ENCODE measurements at places on chromosomes 3 and 15.

DNA sequence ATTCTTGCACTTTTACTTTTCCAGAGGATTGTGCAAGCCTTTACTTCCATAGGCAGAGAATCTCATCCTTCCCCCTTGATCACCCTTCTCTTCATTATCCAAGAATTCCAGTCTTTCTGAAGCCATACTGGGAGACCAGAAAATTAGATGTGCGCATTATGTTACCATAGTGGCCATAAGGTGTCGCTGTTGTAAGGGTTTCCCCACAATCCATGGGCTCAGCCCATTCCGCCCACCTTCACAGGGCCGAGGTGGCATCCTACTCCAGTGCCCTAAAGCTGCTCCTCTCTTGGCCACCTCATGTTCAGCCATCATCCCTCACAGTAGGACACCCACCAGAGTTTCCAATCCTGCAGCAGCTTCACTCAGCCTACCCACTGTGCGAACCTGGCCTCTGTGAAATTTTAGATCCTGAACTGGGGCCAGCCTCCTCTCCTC, 35.0 kb downstream of the CTSH start:
- peak; percentile 47 for DNase-seq

GRCh38 chr3:153372326-153372725, 210.3 kb downstream of the RAP2B start:
- no peak for DNase-seq

GRCh38 chr3:195820186-195820585, 8.5 kb upstream of the MUC4 start:
- no peak for DNase-seq

DNA sequence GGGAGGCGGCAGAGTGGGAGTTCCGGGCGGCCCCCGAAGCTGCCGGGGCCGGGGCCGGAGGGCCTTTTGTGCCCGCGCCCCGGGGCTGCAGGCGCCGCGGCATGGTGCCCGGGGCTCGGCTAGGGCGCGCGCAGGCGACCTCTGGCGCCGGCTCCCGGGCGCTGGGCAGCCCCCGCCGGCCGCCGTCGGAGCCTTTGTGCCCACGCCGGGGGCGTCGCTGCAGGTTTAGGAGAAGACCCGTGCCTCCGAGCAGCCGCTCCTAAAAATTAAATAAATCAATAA, 299 bp downstream of the PAQR9 start:
- no peak for DNase-seq

DNA sequence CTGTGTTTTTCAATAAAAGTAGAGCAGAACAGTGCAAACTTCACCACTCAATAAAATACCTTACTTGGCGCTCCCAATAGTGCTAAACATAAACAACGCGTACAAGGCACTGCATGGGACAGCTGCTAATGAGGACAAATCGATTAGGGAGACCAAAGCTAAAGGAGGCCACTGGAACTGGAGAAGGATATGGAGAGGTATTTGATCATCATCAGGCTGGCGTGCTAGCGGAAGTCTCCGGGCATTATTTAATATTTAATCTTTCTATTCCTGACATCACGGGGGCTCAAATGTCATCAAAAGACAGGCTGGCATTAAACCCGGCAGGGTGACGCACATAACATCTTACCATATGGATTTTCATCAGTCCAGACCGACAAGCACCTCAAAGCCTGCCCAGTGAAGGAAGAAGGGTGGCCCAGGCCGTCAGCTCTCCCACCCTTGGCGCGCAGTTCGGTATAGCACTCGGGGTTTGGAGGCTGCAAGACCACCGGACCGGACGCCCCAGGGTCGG, 604 bp downstream of the CCPG1 start:
- DNase-seq = no peak

DNA sequence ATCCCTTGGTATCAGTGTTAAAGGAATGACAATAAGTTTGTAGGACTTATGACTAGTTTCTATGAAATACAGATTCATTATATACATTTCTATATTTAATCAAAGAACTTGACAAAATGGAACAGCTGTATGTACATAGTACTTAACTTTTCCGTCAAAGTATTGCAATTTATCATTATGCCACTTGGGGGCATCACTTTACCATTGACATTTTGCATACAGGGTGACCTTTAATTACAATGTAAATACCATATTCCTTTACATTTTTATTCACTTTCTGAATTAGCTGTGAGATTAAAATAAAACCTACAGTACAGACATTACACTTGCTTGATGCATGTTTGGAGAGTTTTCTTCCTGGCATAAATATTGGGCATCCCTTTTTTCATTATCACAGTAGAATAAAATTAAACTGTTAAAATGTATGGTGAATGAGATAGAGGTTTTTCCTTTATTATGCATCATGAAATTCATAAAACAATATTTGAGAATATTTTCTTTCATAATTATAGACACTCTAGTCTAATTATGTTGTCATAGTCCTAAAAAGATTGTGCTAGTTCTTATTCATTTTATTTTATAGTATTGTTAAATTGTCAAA, 6.9 kb downstream of the NEK11 start:
- DNase-seq = peak; percentile 25

- no peak for DNase-seq
Measured at GRCh38 chr3:8200996-8201395, 300.6 kb upstream of the LMCD1 start.

GRCh38 chr3:129182390-129183185, 1.1 kb downstream of the CNBP start:
- DNase-seq = peak; percentile 54

DNA sequence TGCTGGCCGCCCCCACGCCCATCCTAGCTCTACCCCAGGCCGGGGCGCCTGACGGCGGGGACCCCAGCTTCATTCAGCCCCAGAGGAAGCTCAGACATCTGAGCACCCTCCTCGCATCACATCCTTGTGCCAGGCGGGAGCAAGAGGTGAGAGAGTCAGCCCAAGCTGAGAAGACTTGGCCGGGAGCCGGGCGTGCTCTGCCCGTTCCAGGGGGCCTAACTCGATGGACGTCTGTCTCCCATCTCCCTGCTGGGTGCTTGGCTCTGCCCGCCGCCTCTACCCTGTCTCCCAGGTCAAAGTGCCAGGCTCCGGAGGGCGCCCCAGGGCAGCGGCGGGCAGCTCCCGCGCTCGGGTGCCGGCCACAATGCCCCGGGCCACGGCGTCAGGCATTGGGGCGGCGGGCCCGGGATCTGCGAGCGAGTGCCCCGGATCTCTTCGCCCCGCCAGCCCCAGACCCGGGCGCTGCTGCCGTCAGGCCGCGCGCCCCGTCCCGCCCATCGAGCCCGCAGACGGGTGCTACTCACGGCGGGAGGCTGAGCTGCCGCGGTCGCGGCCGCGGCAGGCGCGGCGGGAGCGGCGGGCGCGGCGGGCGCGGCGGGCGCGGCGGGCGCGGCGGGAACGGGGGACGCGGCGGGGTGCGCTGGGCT, 388 bp downstream of the DAPK2 start:
- DNase-seq = no peak

DNA sequence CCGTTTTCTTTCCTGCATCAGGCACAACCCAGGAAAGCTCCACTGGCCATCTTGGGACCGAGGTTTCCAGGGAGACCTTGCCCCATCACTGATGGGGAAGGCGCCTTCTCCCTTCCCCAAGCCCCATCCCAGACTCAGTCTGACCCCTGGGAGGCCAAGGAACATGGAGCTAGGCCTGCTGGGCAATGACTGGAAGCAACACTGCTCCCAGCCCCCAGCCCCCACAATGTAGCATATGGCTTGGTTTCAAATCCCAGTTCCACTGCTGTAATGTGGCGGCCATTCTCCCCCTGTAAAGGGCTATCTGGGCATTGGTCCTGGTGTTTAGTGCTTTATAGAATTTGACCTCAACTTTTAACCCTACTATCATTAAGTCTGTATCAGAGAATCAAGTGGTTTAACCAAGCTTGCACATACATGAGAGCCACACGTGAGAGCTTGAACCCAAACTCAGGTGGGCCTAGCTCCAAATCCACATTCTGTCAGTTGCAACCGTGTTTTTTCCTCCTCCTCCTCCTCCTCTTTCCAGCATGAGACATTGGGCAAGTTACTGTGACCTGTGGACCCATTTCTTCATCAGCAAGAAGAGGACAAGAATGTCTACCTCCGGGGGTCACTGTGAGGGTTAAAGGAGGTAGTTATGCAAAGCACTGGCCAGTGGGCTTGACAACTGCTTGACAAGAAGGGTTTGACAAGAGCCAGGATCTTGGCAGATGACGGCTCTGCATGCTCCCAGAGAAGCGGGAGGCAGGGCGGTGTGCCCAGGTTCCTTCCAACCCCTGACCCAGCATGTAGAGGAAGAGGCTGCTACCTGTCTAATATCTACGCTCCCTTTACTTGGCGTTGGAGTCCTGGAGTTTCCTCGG, 37.4 kb downstream of the KLHL25 start:
- DNase-seq = no peak

- peak; percentile 53 for DNase-seq
Measured at GRCh38 chr15:85706779-85707518, 87.8 kb downstream of the KLHL25 start.

- DNase-seq = no peak
Measured at GRCh38 chr3:150741497-150742140, 21.4 kb downstream of the SIAH2 start.

- DNase-seq = no peak
Measured at GRCh38 chr3:189278221-189278620, 106.5 kb downstream of the TPRG1 start.

DNA sequence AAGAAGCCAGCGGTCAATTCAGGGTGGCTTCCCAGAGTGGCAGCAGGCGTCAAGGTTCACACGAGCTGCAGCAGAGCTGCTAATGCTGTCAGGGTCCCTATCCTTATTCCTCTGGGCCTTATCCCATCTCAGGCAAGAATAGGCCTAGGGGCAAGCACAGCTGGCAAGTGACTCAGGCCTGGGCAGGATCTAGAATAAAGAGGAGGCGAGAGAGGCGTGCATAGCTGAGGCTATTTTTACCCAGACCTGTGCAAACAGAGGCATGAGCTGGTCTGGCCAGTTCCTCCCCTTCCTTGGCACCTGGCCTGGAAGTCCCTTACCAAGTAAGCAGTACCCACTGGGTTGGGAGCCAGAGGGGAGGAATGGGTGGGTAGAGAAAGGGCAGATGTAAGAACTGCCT, 12.2 kb upstream of the VIPR1 start:
- DNase-seq = no peak

DNA sequence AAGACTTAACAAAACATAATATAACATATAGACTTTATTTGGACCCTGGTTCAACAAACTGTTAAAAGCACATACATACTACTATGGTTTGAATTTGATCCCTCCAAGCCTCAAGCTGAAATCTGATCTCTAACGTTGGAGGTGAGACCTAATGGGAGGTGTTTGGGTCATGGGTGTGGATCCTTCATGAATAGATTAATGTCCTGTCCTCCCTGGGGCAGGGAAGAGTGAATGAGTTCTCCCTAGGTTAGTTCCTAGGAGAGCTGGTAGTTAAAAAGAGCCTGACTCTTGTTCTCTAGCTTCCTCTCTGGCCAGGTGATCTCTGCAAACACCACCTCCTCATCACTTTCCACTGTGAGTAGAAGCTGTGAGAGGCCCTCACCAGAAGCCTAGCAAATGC, 36.4 kb downstream of the CLASP2 start:
- DNase-seq = no peak

- DNase-seq = no peak
Measured at GRCh38 chr15:51203797-51204196, 109.1 kb upstream of the TNFAIP8L3 start.

DNA sequence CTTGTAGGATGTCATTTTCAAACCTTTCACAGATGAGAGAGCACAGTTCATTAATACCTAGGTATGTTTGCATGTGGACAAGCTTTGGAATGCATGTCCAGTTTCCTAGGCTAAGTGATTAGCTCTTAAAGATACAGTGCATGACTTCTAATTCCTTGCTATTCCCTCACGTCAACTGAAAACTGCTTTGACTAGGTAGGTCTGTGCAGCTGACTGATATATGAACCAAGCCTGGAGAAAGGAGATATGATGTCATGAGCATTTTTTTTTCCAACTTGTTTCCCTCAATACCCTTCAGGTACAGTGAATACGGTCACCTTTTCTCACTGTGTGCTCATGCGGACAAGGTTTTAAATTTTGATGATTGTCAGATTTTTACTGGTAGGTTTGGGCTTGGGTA, 41.6 kb upstream of the TASOR start:
- DNase-seq = no peak

DNA sequence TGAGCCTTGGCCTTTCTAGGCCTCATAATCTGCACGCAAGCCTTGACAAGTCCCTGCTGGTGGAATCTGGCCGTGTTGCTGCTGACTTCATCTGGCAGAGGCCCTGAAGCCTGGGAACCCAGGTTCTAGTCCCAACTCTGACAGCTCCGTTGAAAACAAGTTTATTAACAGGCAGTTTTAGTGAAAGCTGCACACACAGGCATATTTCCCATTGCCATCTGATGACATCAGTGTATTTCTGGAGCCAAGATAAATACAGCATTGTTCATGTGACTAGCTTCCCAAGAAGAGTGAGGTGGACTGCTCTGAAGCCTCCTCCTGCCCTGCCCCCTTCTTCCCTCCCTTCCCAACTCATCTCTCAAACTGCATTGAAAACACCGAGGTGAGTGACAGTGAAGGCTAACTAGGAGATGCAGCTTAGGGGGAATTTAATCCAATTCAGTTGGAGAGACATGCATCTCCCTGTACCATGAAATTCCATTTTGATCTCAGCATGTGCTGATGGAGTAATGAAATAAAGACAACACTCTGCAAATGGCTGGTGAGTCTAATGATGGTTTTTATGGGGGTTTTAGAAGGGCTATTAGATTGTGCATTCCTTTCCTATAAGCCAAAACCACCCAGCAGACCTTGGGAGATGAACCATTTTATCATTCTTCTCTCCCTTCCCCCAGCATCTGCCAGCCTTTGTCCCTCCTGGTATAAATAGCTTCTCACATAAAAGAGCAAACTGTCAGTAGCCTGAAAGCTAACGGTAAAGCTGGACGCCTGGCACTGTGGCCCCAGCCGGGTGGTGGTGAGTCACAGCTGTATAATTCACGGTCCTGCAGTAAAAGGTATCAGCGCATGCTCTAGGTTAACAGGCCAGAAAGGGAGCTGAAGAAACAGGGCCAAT, 38.0 kb downstream of the PRICKLE2 start:
- DNase-seq = no peak

DNA sequence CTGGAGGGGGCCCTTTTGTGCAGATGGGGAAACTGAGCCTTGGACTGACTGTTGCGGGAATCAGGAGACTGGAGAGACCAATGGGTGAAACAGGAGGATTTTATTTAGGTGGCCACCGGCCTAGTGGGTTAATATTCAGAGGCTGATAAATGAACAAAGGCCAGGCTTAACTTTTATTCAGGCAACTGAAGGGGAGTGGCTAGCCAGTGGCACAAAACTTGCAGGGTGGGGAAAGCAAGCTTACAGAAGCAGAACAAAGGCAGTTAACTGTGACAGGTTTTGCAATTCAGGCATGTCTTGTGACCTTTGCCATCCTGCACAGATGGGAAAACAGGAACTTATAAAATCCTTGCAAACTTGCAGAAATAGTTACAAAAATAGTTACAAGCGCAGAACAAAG, 24.9 kb upstream of the ACAD9 start:
- DNase-seq = no peak

Data from activated naive CD4-positive, alpha-beta T cell treated with anti-CD3 and anti-CD28 coated beads, Interleukin-2, amount 10 ng/mL, durations not matched to agents 7 days and 5 days (primary cell).